Germinal center (tissue), 1 donor: ENCODE measurements at places on chromosomes 1 and 21.
A peak's percentile ranks its signal among the peaks of the same experiment; 100 is the strongest.

- DNase-seq: no peak
These were observed 565.2 kb upstream of the ADAMTS5 start for GRCh38 chr21:27532076-27532475.

GRCh38 chr21:35940074-35940927 is 120.0 kb downstream of the SETD4 start:
- DNase-seq: no peak

DNA sequence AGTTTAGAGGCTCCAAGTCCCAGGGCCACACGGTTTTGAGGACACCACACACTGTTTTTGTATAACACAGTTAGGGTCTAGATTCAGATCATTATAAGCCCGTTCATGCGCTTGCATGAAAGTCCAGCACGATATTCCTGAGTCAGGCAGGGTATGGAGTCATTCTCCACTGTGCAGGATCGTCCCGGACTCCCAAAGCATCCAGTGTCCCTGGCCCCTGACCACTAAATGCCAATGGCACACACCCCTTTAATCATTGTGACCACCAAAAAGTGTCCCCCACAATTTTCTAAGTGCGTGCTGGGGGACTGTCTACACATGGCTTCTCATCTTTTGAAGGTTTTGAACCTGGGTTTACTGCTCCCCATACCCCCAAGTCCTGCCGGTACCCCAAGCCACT is 27.1 kb upstream of the PTPRF start:
- DNase-seq: no peak

DNA sequence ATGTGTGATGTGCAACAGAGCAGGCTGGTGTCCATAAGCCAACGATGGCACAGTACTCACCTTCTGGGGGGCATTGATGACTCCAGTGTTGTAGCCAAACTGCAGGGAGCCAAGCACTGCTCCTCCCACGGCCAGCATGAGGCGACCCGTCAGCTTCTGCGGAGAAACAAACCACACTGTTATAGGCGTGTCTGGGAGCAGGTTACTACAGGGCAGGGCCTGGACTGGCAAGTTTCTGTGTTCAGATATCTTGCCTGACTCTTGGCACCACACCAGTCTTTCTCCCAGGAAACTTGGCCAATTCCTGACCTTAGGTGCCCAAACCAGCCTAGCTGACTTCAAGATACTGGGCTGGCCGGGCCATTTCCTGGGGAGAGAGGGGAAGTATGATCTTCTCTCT is 15.5 kb downstream of the SLC2A1 start:
- DNase-seq: no peak

DNA sequence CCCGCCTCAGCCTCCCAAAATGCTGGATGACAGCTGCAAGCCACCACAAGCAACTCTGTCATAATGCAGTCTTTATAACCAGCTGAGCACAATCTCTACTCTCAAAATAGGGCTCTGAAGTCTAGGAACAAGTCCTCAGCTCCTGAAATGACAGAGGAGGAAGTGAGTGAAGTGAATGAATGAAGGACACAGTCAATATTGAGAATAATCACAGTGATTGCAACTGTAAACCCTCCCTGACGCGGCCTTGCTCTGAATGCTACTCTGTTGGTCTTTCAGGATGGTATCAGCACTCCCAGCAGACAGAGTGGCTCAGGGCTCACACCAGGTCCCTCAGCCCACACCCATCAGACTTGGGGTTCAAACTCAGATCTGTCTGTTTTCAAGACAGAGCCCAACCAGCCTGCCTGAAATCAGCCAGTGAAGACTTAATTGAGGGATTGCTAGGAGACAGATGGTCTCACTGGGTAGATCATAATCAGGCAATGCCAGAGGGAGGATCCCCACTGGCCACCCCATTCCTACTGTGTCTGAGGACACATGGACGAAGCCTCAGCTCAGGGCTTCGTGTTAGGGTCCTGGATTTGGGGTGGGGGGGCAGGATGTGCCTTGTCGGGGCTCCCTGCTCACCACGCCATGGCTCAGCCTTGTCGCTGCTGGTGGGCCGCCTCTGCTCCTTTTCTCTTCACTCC is 20.9 kb downstream of the RNF187 start:
- no peak for DNase-seq

- DNase-seq: no peak
These were observed 18.4 kb upstream of the FOXO6 start for GRCh38 chr1:41342774-41343355.

DNA sequence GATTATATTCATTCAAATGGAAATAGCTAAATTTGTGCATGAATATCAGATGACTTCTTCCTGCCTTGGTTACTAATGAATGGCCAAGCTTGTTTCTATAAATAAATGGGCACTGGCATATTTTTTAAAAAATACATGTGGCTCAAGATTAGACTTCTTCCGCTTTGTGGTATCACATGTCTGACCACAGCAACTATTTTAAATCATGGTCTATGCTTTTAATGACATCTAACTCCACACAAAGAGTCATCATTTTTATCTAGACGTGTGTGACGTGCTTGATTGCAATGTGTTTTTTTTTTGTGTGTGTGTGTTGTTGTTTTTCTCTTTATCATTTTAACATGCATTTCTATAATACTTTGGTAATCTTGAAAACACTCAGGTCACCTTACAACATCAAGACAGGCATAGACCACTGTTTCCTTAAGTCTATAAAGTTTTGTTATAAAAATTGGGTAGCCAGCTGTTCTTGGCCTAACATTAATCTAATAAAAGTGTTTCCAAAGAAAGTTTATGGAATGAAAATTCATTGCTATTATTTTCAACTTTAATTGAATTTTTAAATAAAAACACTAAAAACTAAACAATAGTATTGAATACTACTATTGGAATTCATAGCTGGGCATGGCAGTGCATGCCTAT is 29.5 kb downstream of the RGS1 start:
- DNase-seq: peak; percentile 21

- no peak for DNase-seq
These were observed 310.6 kb downstream of the NPHP4 start for GRCh38 chr1:5681654-5682053.

- no peak for DNase-seq
These were observed 241.3 kb downstream of the PLA2G4A start for GRCh38 chr1:187070076-187070475.

DNA sequence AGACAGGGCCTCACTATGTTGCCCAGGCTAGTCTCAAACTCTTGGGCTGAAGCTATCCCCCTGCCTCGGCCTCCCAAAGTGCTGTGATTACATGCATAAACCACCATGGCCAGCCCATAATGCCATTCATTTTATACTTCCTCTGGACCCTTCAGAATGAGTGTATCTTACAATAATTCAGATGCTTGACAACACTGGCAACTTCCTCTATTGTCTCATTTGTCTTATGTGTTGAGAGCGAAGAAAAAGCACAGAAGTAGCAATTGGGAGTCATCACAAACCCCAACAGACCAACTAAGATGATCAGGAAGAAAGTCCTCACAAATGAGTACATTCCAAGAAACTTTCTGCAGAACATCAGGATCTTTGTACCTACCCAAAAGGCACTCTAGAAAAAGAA is 191.9 kb downstream of the RERE start:
- no peak for DNase-seq

GRCh38 chr1:33314416-33314815 is 6.5 kb downstream of the A3GALT2 start:
- no peak for DNase-seq

GRCh38 chr1:172180501-172181285 is 239.8 kb upstream of the C1orf105 start:
- DNase-seq: peak; percentile 11

- no peak for DNase-seq
These were observed 10.2 kb downstream of the ERG start for GRCh38 chr21:38487901-38488639.

DNA sequence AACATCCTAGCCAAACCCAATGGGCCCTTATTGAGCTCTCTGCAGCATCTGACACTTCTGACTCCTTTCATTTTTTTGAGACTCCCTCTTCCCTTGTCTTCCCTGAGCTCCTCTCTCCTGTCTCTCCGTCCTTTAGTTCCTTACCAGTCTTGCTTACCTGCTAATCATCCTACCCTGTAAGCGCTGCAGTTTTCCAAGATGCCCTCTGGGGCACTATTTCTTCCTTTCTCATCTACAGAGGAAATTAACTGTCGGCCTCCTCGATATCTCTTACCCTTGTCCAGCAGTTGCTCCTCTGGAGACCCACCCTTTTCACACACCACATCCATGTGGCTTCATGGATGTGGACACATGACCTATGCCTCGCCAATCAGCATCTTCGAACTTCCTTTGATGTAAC is 6.8 kb downstream of the GPR161 start:
- DNase-seq: no peak
